NCI-H1092 treated with DMSO at 0.1 percent for 48 hours (cell line): ENCODE measurements at places on chromosomes 13 and 19.

DNA sequence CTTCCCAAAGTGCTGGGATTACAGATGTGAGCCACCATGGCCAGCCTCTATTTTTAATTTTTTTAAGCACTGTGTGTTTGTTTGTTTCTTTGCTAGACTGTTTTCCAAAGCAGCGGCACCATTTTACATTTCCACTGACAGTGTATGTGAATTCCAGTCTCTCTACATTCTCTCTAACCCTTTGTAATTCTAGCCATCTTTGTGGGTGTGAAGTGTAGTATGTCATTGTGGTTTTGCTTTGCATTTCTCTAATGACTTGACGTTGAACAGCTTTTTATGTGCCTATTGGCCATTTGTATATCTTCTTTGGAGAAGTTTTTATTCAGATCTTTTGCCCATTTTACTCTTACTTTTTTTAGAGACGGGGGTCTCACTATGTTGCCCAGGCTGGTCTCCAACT is 11.6 kb downstream of the PNPLA6 start:
- DNase-seq = no peak

- DNase-seq = no peak
These were observed 2.1 kb upstream of the HMG20B start for GRCh38 chr19:3570606-3571011.

- DNase-seq = no peak
These were observed 41.9 kb downstream of the RASA3 start for GRCh38 chr13:114090476-114090875.

DNA sequence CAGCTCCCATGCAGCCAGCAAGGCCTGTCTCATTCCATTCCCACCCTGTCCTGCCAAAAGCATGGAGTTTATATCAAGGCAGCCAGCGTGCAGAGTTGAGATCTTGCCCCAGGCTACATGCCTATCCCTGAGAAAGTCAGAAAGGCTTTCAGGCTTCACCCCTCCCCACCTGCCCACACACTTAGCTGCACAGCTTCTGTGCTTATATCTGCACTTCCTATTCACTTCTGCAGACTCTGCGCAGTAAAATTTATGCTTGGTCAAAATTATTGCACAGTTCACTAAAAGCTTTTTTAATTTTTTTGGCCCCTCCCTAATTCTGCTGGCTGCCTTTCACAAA is 12.5 kb upstream of the ZNF675 start:
- DNase-seq = no peak

DNA sequence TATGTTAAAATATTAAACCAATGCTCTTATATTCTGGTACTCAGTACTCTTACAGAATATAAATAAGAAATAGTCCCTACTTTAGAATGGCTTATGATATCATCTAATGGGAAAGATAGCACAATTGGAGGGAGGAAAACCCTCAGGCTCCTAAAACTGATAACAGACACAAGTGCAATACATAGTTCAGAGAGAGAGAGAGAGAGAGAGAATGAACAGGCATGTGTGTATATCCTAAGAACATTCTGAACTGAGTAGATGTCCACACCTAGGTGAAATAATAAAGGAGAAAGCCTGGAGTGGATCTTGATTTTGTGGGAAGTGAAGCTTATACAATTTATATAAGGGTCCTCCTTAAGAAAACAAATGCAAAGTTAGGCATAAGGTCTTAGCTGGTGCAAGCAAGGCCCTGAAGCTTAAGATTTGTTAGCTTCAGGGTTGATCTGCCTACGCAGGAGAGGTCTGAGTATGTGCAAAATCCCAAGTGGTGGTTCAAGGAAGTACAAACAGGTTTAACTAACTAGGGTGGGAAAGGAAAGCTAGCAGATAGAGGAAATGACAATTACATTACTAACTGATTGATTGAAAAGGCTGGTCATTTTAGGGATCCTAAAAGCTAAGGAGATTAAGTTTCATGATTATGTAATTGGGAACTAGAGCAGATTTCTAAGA is 53.3 kb downstream of the SOX21 start:
- no peak for DNase-seq

GRCh38 chr19:50705422-50706019 is 14.1 kb downstream of the SHANK1 start:
- DNase-seq = peak; percentile 10

GRCh38 chr19:3765121-3765520 is 2.6 kb downstream of the MRPL54 start:
- DNase-seq = no peak

DNA sequence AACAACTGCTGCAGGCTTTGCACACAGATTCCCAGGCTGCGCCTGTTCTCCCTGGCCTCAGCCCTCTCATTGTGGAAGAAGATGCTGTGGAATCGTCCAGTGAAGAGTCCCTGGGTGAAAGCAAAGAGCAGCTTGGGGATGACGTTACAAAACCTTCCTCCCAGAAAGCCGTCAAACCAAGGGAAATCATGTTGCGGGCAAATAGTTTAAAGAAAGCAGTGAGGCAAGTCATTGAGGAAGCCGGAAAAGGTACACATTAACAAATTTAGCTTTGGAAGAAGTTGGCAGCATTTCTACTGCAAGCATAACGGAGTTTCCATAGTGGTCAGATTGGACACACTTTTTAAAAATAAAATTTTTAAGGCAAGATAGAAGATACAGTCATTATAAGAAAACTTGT is 82.9 kb upstream of the AKAP11 start:
- no peak for DNase-seq

DNA sequence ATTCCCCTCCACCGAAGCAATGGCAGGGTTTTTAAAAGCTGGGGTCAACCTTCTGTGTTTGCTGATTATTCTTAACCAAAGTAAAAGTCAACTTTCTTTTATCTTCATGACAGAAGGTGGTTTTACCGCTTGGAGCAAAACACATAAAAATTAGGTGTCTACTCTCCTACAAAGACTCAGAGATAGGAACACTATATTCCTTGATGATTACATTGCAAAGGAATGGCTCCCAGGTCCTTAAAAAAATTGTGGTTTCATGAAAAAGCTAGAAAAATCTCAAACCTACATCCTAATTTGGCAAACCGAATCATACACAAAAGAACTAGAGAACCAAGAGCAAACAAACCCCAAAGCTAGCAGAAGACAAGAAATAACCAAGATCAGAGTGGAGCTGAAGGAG is 760.4 kb upstream of the PCDH20 start:
- DNase-seq = no peak

DNA sequence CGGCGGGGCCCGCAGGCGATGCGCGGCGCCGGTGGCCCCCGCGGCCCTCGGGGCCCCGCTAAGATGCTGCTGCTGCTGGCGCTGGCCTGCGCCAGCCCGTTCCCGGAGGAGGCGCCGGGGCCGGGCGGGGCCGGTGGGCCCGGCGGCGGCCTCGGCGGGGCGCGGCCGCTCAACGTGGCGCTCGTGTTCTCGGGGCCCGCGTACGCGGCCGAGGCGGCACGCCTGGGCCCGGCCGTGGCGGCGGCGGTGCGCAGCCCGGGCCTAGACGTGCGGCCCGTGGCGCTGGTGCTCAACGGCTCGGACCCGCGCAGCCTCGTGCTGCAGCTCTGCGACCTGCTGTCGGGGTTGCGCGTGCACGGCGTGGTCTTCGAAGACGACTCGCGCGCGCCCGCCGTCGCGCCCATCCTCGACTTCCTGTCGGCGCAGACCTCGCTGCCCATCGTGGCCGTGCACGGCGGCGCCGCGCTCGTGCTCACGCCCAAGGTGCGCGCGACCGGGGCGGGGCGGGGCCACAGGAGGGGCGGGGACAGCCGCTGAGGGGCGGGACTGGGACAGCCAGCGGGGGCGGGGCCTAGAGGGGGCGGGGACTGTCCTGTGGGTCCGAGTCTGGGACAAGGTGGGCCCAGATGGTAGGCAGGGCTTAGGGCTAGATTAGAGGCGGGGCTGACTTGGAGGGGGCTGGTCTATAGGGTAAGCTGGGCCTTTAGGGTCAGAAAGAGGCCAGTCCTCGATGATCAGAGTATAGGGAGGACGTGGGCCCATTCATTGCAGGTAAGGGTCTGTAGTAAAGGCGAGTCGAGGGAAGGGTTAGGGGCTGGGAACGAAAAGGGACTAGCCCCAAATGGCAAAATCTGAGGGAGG is 5.1 kb downstream of the GRIN2D start:
- DNase-seq = peak; percentile 46
